ENCODE measurements at places on chromosomes 2 and 18. TPM values are rescaled to one million over a fixed set of nuclear protein-coding genes. Genes with fewer than 3 reads are reported as not detected.
A peak's percentile ranks its signal among the peaks of the same experiment; 100 is the strongest.

- peak overlapping the region; percentile 84 for H3K27ac ChIP-seq
- no peak for DNase-seq
- H3K36me3 ChIP-seq: no peaks in the 10 kb centered on the region
- H3K27me3 ChIP-seq: no peaks in the 10 kb centered on the region
- peaks cover 35% of the 10 kb centered on the region for H3K4me1 ChIP-seq
Measured at GRCh38 chr2:237258116-237258515, 155.8 kb downstream of the COL6A3 start.

GRCh38 chr18:77065221-77065981 lies 67.2 kb downstream of the MBP start:
- H3K4me1 ChIP-seq: peaks cover 38% of the 10 kb centered on the region
- no peak overlapping the region for H3K27ac ChIP-seq
- H3K36me3 ChIP-seq: peaks cover 5% of the 10 kb centered on the region
- no peaks in the 10 kb centered on the region for H3K27me3 ChIP-seq

EFHD1 gene
- total RNA-seq: 5.4 TPM

IL1R2 gene
- not detected for total RNA-seq

GRCh38 chr2:22855081-22855480 lies 529.9 kb upstream of the KLHL29 start:
- no peak overlapping the region for H3K27ac ChIP-seq
- H3K4me3 ChIP-seq: no peak overlapping the region

DNA sequence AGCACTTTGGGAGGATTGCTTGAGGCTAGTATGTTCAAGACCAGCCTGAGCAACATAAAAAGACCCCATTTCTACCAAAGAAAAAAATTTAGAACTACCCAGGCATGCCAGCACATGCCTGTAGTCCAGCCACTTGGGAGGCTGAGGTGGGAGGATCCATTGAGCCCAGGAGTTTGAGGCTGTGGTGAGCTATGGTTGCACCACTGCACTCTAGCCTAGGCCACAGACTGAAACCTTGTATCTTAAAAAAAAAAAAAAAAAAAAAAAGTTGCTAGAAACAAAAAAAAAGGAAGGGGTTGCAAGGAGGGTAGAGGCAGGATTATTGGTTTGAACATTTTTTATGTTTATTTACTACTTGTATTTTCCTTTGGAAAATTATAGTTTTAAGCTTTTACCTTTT lies 4.8 kb downstream of the SEC11C start:
- H3K4me1 ChIP-seq: peaks cover 14% of the 10 kb centered on the region
- no peak for DNase-seq
- no peaks in the 10 kb centered on the region for H3K36me3 ChIP-seq
- H3K27me3 ChIP-seq: peaks cover 3% of the 10 kb centered on the region

- H3K27me3 ChIP-seq: no peaks in the 10 kb centered on the region
- peaks cover 4% of the 10 kb centered on the region for H3K4me1 ChIP-seq
- H3K36me3 ChIP-seq: no peaks in the 10 kb centered on the region
Measured at GRCh38 chr2:768451-768850, 91.2 kb upstream of the TMEM18 start.

GRCh38 chr18:2304378-2305175 lies 266.7 kb downstream of the METTL4 start:
- no peaks in the 10 kb centered on the region for H3K36me3 ChIP-seq
- no peak overlapping the region for H3K4me3 ChIP-seq
- no peaks in the 10 kb centered on the region for H3K27me3 ChIP-seq
- DNase-seq: no peak

DNA sequence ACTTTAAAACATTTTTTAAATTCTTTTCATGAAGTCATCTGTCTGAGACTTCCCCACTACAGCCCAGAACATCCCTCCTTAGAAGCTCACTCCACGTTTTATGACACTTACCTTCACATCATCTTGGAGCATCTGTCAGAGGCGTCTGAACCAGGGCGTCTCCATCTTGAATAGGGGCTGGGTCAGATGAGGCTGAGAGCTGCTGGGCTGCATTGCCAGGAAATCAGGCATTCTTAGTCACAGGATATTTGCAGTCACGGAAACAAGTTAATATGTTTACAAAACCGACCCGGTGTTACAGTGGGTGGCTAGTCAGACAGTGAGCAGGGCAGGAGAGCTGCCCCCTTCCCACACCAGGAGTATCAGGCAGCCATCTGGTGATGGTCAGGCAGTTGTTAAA lies 456.5 kb downstream of the FBXO15 start:
- H3K27ac ChIP-seq: no peak overlapping the region
- DNase-seq: no peak
- H3K4me3 ChIP-seq: no peak overlapping the region
- peaks cover 8% of the 10 kb centered on the region for H3K4me1 ChIP-seq
- no peaks in the 10 kb centered on the region for H3K27me3 ChIP-seq

DNA sequence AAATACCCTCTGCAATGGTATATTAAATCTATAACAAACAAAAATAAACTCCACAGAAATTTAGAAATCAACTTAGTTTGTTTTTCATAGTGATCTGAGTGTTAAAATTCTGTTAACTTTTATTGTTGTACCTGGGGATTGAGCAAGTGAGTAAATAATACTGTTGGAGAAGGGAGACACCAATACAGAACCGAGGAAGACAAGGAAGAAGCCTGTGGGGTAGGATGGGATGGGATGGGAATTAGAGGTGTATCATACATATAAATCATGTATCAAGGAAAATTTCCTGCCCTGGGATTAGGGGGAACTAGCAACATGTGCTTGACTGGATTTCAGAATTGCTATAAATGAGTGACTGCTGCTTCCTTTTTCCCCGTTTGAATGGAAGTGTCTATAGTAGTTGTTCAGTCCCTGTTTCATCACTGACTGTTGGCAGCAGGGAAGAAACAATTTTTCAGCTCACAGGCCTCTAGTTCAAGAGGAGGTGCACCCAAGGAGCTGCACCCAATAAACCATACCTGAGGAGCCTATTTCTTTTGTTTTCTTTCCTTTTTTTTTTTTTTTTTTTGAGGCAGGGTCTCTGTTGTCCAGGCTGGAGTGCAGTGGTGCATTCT lies 53.1 kb downstream of the SP110 start:
- H3K36me3 ChIP-seq: peaks cover 18% of the 10 kb centered on the region
- no peaks in the 10 kb centered on the region for H3K27me3 ChIP-seq
- no peak for DNase-seq
- no peak overlapping the region for H3K4me3 ChIP-seq

DNA sequence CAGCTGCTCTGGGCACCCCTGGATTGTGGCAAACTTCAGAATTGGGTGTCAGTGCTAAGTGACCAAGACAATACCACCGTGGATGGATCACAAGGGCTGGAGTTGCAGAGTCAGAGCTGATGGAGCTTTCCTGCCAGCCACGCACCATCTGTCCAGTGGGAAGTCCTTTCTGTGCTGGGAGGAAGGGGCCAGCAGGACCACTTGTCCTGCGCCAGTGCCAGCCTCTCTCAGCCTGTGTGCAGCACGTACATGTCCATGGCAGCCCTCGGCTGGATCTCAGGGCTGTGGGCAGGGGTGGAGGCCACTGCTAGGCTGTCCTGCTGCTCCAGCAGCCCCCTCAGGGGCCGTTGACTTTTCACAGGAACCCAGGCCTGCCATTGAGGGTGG lies 33.3 kb downstream of the RAB31 start:
- DNase-seq: no peak
- H3K27ac ChIP-seq: no peak overlapping the region
- H3K4me3 ChIP-seq: no peak overlapping the region
- peaks cover 37% of the 10 kb centered on the region for H3K4me1 ChIP-seq
- H3K36me3 ChIP-seq: peaks cover 6% of the 10 kb centered on the region
- H3K27me3 ChIP-seq: no peaks in the 10 kb centered on the region

DCDC2C gene
- total RNA-seq: not detected

RAD51AP2 gene
- total RNA-seq: 0.18 TPM

DNA sequence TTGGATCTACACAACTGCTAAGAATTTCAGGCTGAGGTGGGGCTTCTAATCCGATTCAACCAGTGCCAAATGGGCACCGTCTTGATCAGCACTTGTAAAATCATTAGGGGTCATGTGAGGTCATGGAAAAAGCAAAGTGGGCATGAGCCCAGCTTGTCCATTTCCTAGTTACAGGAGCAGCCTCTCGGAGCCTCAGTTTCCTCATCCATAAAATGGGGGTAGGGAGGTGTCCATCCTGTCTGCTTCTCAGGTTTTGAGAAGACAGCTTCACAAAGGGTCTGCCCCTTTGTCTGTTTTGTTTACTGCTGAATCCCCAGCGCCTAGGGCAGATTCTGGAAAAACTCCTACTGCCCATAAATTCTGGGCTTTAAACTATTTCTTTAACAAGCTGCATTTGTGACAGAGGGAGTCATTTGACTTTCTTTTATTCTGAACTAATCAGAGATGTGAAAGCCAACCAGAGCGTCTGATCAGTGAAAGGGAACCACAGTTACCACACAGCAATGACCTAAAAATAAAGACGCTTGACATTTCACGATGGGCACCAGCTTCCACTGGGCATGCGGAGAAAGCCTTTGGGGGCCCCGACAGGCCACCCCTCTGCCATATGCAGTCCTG lies 38.9 kb downstream of the DNMT3A start:
- DNase-seq: no peak
- H3K27ac ChIP-seq: no peak overlapping the region
- H3K27me3 ChIP-seq: no peaks in the 10 kb centered on the region

- H3K4me1 ChIP-seq: peaks cover 28% of the 10 kb centered on the region
- H3K27me3 ChIP-seq: peaks cover 3% of the 10 kb centered on the region
- H3K4me3 ChIP-seq: peak overlapping the region; percentile 99
- H3K27ac ChIP-seq: peak overlapping the region; percentile 98
Measured at GRCh38 chr2:130341562-130342019, 1.1 kb upstream of the IMP4 start.

DNA sequence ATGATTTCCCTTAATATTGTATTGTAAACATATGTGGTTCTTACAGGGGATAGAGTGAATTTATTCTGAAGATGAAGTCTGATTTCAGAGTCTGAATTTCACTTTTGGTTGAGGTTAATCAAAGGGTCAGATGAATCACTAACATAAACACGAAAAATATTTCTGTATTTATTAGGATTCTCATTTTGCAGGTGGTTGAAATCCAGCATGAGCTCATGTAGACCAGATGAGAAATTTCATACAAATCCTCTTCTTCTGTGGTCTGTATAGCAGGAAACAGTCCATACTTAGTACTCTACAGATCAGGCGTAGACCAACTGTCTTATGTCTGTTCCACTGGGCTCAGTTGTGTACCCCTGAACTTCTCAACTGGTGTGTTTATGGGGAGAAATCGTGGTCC lies 157.8 kb downstream of the BABAM2 start:
- H3K4me1 ChIP-seq: peaks cover 23% of the 10 kb centered on the region
- no peaks in the 10 kb centered on the region for H3K27me3 ChIP-seq
- H3K36me3 ChIP-seq: peaks cover 3% of the 10 kb centered on the region
- no peak overlapping the region for H3K27ac ChIP-seq
- H3K4me3 ChIP-seq: no peak overlapping the region

GRCh38 chr18:43175257-43175656 lies 59.8 kb upstream of the RIT2 start:
- no peaks in the 10 kb centered on the region for H3K36me3 ChIP-seq
- no peak for DNase-seq
- no peaks in the 10 kb centered on the region for H3K4me1 ChIP-seq
- H3K27me3 ChIP-seq: no peaks in the 10 kb centered on the region
- H3K27ac ChIP-seq: no peak overlapping the region

DNA sequence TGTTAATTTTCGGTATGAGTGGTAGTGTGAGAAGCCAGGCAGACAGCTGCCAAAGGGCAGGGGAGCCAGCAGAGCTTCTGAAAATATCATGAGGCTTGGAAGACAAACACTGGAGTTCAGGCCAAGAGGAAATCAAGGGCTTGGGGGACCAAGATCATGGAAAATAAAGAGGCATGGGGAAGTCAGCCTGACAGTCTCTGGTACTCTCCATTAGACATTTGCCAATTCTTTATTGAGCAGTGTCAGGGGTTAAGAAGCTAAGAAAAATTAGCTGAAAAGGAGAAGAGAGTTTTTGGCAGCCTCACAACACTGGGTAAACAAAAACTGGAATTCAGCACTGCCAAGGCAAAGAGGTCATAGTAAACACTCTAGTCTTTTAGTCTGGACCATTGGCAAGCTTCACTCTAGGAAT lies 612.7 kb downstream of the EPHA4 start:
- no peak overlapping the region for H3K27ac ChIP-seq
- no peaks in the 10 kb centered on the region for H3K27me3 ChIP-seq
- H3K4me1 ChIP-seq: peaks cover 28% of the 10 kb centered on the region
- no peak overlapping the region for H3K4me3 ChIP-seq
- no peaks in the 10 kb centered on the region for H3K36me3 ChIP-seq

DNA sequence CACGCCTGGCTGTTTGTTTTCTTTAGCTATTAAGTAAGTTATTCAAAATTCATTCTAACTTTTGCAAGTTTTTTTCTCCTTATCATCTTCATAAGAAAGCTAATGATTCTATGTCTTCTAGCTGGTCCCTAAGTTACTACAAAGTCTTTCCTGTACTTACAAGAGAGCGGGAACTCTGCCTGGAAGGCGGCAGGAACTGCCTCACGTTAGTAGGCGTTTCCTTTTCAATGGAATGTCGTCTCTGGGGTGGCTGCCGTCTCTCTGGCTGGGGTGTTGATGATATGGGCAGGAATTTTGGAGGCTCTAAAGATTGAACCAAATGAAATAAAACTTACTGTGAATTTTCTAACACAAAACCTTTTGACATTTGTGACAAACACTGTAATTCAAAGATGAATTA lies 55.5 kb downstream of the PRELID3A start:
- no peak for DNase-seq
- no peak overlapping the region for H3K4me3 ChIP-seq
- peaks cover 32% of the 10 kb centered on the region for H3K36me3 ChIP-seq
- no peaks in the 10 kb centered on the region for H3K27me3 ChIP-seq
- H3K27ac ChIP-seq: no peak overlapping the region

- H3K27ac ChIP-seq: no peak overlapping the region
- H3K36me3 ChIP-seq: no peaks in the 10 kb centered on the region
- H3K27me3 ChIP-seq: no peaks in the 10 kb centered on the region
- H3K4me1 ChIP-seq: peaks cover 10% of the 10 kb centered on the region
- no peak overlapping the region for H3K4me3 ChIP-seq
Measured at GRCh38 chr2:66032226-66032775, 402.6 kb upstream of the MEIS1 start.

DNA sequence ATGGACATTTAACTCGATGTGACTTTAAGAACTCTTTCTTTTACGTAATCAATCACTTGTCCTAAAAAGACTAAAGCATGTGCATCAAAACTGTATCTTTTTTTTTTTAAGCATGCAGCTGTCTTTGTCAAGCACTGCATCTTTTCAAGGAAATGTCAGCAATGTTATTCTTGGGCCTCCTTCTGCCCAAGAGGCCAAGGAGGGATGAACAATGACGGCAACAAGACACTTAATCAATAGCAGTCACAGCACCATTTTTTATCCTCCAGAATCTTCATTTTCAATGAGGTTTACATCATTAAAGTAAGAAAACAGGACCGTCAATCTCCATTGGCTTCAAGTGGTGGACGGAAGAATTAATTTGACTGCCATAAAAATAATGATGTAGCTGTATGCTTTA lies 253.8 kb downstream of the AFF3 start:
- no peak for DNase-seq
- H3K4me1 ChIP-seq: peaks cover 39% of the 10 kb centered on the region
- H3K27ac ChIP-seq: no peak overlapping the region
- H3K27me3 ChIP-seq: no peaks in the 10 kb centered on the region
- no peak overlapping the region for H3K4me3 ChIP-seq
- no peaks in the 10 kb centered on the region for H3K36me3 ChIP-seq
